Renal cortical epithelial cell (primary cell): ENCODE measurements at places on chromosomes 2 and 18.
A peak's percentile ranks its signal among the peaks of the same experiment; 100 is the strongest.

DNA sequence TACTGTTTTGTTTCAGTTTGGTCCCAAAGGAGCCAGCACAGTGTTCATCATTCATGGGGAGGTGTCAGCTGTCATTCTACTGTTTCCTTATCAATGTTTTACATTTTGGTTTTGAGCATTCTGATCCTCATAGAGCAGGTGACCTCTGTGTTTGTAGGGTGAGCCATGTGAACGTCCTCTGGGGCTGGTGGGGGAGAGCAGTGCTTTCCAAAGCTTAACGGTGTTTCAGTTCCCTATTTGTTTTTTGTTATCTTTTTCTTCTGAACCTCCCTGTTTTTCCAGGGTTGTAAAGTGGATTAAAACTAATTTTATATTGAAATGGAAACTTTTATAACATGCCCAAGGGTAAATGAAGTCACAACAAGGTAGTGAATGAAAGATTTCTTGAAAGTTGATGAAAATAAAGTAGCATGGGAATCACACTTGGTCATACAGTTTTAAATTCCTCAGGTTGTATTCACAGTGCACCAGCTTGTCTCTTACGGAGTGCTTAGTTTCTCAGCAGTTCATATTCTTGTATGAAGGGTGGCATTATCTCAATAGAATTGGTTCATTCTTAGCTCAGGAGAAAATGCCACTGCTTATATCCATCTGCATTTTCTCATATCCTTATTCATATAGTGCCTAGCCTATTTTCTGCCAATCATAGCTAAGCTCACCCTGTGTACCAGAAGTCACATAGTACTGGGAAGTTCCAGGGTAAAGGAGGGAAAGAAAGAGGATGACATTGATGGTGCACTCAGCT lies 54.5 kb downstream of the MAP4K4 start:
- DNase-seq: no peak

- no peak for DNase-seq
Observed at GRCh38 chr18:47179520-47179919, 3.4 kb upstream of the IER3IP1 start.

- peak; percentile 15 for DNase-seq
Observed at GRCh38 chr2:241741016-241741415, 6.6 kb downstream of the D2HGDH start.

GRCh38 chr2:33645861-33646260 lies 46.8 kb upstream of the FAM98A start:
- DNase-seq: peak; percentile 11

DNA sequence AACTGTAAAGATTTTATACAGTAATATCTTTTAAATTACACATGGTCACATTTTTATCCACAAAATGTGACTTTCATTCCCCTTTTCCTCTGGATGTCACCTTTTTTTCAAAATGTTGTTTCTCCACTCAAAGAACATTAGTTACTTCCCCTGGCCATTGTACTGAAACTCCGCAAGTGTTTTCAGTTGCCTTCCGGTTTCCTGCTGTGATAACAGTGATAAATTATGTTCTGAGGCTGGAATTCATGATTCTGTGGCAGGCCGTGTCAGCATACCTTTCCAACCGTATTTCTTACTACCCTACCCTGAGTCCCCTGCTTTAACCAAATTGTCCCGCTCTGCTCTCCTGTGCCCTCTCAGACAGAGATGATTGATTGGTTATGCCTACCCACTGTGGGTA lies 53.5 kb downstream of the MGAT5 start:
- no peak for DNase-seq

DNA sequence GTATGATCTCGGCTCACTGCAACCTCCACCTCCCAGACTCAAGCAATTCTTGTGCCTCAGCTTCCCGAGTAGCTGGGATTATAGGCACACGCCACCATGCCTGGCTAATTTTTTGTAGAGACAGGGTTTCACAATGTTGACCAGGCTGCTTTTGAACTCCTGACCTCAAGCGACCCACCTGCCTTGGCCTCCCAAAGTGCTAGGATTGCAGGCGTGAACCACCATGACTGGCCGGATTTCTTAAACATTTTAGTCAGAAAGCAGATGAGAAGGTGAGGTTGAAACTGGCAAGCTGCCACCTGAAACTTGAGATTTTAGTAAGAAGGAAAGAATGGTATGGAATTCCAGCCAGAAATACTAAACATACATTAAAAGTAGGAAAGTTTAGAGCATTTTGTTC lies 31.9 kb downstream of the KLHL23 start:
- DNase-seq: no peak

- DNase-seq: peak; percentile 97
Observed at GRCh38 chr2:111072220-111072871, 48.4 kb upstream of the BCL2L11 start.

- DNase-seq: no peak
Observed at GRCh38 chr2:137797641-137798040, 166.6 kb upstream of the HNMT start.

DNA sequence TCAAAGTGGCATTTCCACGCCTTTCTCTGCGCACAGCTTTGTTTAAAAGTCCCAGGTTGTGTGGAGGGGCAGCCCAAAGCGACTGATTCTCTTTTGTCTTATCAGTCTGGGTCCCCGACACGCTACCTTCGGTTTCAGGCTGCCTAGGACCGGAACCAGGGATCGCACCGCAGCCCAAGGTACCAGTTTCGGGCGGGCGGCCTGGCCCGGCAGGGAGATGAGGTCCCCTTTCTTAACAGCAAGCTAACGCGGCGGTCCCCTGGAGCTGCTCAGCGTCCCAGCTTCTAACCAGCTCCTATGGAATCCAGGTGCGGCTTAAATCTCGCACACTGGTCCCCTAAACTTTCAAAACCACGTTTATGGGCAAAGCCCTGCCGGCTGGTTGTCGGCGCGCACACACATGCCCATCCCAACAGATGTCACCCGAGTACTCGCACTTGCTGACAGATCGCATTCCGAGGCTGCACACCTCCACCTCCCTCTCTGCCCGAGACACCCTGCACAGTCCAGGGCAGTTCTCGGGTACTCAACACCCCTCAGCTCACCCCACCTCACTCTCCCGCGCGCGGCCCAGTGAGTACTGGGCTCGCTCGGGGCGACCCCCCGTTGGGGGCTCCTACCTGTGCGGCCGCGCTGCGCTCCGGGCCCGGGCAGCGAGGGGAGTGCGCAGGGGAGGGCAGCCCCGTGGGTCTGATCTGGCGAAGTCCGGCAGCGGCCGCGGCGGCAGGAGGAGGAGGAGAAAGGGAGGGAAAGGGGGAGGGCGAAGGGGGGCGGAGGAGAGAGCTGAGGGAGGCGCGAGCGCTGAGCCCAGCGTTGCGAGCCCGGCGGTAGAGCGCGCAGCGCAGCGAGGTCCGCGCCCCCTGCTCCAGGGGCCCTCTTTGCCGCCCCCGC lies at the start of gene EFEMP1:
Gene EFEMP1, minus strand, starts transcription at position 692 of the 891 bp plus-strand sequence. CDS start 1,342 bp downstream, outside the sequence.
- DNase-seq: peak; percentile 36

DNA sequence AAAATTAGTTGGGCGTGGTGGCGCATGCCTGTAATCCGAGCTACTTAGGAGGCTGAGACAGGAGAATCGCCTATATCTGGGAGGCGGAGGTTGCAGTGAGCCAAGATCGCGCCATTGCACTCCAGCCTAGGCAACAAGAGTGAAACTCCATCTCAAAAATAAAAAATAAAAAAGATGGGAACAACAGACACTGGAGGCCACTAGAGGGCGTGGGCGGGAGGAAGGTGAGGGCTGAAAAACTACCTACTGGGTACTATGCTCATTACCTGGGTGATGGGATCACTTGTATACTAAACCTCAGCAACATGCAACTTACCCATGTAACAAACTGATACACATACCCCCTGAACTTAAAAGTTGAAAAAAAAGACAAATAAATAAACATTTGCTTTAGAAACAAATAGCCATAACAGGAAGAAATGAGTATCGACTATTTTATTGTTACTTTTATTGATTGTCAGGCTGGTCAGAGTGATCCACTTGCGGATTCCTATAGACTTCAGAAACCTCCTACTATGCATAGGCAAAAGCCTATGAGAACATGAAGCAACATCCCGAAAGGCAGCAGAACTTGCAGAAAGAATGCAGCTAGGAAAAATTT lies 61.0 kb downstream of the TMEM163 start:
- DNase-seq: no peak

- peak; percentile 55 for DNase-seq
Observed at GRCh38 chr2:68925295-68925896, 27.3 kb downstream of the GKN2 start.

- DNase-seq: peak; percentile 94
Observed at GRCh38 chr18:22912835-22913234, 20.3 kb upstream of the RBBP8 start.

- DNase-seq: peak; percentile 46
Observed at GRCh38 chr2:226423498-226423960, 376.1 kb downstream of the IRS1 start.
